ENCODE measurements at places on chromosomes 3 and 15.

- no peak for DNase-seq
Observed at GRCh38 chr15:96160269-96160668, 170.2 kb upstream of the NR2F2 start.

DNA sequence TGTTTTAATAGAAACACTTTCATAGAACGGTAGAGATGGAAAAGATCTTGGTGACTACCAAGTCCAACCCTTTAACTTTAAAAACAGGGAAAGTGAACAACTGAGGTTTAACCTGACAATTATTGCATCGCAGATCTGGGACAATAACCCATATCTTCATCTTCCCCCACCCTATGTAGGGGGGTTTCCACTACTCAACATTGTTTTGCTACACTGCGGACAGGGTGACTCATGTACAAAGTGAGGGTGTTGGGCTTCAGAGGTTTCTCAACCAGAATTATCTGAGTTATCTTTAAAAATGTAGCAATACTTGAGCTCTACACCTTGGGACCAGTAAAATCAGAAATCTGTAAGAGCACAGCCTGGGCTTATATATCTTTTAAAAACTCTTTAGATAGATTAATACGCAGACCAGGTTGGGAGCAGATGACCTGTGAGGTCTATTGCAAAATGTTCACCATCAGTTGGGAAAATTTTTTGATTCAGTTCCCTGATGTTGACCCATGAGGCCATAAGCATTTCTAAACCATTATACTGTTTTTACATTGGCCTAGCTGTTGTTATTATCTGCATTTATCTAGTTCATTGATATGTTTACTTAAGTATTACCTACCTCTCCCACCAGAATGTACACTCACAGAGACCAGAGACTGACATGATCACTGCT lies 103.6 kb upstream of the ICE2 start:
- DNase-seq = peak; percentile 29

DNA sequence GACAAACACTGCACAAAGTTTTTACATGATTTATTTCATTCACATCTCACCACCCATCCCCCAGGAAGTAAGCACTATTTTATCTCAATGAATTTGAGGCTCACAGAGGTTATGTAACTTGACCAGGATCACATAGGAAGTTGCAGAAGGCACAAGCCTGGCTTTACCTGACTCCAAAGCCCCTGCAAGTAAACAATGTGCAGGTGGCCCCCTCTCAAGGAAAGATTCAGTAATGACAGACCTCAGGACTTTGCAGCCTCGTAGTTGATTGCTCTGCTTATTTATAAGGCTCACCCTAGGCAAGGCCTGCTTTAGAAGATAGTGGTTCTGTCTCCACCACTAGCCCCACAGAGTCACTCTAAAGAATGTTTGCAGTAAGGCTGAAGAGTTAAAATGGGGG lies 79.8 kb upstream of the MDFIC2 start:
- no peak for DNase-seq

DNA sequence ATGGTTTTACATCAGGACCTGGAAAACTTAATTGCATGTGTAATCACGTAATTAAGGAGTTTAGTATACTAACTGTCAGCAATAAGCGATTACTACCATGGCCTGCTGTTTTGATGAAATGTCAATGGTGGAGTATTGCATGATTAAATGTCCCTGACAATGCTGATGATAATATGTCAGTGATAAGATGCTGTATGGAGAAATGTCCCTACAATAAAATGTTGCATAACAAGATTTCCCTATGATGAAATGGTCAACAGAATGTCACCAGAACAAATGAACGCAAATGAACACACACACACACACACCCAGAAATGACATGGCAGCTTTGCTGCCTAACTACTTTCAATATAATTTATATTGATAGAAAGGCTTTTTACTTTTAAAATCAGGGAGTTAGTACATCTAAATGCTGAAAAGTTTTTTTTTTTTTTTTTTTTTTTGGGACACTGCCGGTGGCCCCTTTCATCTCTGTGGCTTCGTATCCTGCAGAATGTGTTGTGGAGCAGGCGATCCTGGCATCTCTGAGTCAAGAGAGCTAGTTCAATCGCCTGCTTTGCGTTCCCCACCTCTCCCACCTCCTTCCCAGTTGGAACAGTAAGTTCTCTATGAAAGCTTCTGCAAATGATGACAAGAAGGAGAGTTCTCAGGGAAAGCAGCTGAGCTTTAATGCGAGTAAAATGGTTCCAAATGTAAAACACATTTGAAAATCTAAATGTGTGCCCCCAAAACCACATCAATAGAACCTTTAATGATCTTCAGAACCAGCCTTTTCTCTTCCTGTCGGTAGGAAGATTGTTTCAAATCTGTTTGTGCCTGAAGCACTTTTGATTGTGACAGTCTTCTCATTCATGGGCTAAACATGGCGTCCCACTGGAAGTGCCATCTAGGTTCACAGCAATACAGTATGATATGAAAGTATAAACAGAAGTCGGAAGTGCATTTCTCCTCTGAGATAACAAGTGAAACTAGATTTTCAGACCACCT lies 170.1 kb upstream of the GBE1 start:
- no peak for DNase-seq

- DNase-seq = no peak
Observed at GRCh38 chr3:126130981-126131745, 47.2 kb upstream of the SLC41A3 start.

GRCh38 chr3:30477149-30477921 lies 129.1 kb upstream of the TGFBR2 start:
- DNase-seq = no peak

Data from activated T-helper 1 cell treated with Interleukin-2 at 50 U/mL for 16 hours (primary cell).